ENCODE measurements at places on chromosomes 7 and 10. TPM values are rescaled to one million over a fixed set of nuclear protein-coding genes. Genes with fewer than 3 reads are reported as not detected.

The KDM7A gene
- total RNA-seq, result 9.1 TPM

The PLEKHS1 gene
- total RNA-seq, result 0.11 TPM

The NOS3 gene
- total RNA-seq, result 2.4 TPM

The SAP25 gene
- total RNA-seq, result not detected

The SPRN gene
- total RNA-seq, result 4.8 TPM

The VENTX gene
- total RNA-seq, result 0.06 TPM

The GPR26 gene
- 7.6 TPM for total RNA-seq

The AFAP1L2 gene
- total RNA-seq, result 48.3 TPM

The AIFM2 gene
- total RNA-seq, result 3.3 TPM

The TMEM209 gene
- 17.2 TPM for total RNA-seq

GRCh38 chr7:147607157-147607800 lies 983.3 kb upstream of the C7orf33 start:
- no peak for DNase-seq

DNA sequence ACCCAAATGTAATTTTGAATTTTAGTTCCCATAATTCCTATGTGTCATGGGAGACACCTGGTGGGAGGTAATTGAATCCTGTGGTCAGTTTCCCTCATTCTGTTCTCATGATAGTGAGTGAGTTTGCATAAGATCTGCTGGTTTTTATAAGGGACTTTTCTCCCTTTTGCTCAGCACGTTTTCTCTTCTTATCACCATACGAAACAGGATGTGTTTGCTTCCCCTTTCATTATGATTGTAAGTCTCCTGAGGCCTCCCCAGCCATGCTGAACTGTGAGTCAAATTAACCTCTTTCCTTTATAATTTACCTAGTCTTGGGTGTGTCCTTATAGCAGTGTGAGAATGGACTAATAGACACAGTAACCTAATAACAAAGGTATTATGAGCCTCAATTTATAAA lies 36.1 kb upstream of the ZNF736 start:
- no peak for DNase-seq

DNA sequence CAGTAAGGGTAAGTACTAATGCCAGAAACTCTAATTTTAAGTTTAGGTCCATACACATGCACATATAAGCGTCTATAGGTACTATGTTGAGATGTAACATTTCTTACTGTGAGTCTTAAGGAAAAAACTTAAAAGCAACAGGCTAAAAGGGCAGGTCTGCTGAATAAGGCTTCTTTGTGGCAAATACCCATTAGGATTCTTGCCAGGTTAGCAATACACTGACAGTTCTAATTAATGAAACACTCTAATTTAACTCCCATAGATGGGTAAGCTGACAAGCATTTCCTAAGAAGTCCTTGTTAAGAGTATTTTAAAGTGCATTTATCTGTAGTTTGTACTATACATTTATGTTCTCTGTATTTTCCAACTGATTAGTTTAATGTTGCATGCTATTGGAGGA lies 14.0 kb downstream of the SCRN1 start:
- no peak for DNase-seq

GRCh38 chr10:47113907-47114500 lies 186.0 kb upstream of the GDF10 start:
- no peak for DNase-seq

- no peak for DNase-seq
Measured at GRCh38 chr10:69885379-69886013, 83.8 kb downstream of the COL13A1 start.

DNA sequence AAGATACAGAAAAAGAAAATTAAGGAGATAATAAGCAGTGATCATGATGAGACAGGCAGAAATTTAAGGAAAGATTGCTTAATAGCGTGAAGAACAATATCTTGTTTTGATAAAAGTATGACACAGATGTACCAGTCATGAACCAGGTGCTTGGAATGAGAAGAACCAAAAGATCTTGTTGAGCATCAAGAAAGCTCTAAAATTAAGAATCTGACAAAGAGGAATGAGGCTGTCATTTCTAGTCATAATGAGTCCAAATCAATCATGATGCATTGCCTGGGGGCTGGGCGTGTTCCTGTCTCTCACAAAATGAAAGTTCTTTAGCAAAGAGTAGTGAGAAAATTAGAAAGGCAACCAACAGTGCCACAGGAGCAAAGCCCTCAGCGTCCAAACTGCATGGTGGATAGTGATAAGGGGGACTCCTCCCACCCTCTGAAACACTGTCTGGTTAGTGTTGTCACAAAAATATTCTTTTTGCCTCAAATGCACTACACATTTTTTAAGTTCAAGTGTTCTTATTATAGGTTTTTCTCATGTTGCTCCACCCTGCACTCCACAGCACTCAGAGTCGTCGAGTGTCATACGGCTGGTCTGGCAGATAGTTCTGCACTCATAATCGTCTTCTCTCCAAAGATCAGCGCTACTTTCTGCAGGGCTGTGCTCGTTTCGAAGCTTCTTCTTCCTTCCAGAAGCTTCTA lies 439.6 kb downstream of the TNS3 start:
- no peak for DNase-seq

GRCh38 chr7:66170309-66171231 lies 34.6 kb upstream of the TPST1 start:
- no peak for DNase-seq

DNA sequence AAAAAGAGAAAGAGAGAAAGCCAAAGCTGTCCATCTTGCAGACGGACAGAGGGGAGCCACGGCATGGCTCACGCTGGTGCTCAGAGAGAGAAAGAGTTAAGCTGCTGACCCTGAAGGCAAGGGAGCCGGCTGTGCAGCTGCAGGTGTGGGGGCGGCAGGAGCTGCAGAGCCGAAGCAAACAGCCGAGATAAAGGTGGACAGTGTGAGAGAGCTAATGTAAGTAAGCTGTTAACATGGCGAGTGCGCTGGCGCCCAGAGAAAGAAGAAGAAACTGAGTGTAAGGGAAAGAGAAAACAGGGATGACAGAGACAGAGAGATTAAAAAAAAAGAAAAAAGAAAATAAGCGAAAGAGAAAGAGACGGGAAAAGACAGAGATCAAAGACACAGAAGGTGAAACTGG lies 18.2 kb downstream of the COL17A1 start:
- no peak for DNase-seq

DNA sequence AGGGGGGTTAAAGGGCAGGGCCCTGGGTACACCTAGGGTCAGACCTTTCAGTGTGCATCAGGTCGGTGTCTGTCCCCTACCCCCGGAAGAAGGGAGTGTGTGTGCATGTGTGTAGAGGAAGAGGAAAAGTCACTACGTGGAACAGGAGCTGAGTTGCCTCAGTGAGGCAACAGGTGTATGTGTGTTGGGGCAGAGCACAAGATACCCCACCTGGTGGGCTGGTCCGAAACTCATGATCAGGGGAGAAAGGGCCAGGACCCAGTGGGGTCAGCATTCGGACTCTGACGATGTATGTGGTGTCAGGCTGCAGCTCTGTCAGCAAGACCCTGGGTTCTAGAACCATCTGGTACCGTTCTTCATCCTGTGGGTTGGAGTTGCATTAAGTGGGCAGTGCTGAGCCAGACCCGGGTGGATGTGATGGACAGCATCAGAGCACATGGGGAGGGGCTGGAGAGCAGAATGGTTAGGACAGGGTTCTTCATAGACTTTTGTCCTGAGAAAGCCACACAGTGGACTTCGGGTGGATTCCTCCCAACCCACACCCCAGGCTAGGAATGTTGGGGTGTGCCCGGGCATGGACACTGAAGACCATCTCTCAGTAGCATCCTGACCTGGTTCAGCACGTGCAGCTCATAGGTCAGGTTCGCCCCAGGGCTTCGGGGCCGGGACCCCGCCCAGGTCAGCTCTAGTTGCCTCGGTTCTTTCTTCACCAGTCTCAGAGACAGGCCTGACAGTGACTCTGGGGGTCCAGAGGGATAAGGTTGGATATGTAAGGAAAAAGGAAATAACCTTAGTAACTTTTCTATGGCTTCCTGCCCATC lies 10.7 kb downstream of the EPHA1 start:
- no peak for DNase-seq

GRCh38 chr10:129705676-129706075 lies 238.6 kb downstream of the MGMT start:
- no peak for DNase-seq

DNA sequence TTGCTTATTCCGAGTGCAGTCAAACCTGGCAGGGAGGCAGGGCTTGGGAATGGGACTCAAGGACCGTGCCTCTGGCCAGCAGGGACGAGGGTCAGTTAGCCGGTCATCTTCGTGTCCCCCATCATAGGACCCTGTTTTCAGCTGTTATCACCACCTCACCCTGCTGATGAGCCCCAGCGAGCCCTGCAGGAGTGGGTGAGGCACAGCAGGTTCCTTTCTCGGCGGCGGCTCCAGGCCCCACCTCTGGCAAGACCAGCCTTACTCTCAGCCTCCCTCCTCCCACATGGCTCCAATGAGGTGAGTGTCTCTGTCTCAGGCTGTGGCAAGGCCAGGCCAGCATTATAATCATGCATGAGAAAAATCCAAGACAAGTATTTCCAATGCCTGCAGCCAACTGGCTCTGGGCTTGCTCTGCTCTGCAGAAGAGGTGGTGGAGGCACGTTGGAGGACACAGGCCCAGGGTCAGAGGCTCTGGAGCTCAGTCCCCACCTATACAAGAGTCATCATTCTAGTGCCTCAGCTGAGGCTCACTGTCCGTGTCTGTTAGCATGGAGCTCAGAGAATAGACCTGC lies 15.7 kb downstream of the PKD1L1 start:
- no peak for DNase-seq

- no peak for DNase-seq
Measured at GRCh38 chr10:118926903-118927302, 102.6 kb upstream of the NANOS1 start.

DNA sequence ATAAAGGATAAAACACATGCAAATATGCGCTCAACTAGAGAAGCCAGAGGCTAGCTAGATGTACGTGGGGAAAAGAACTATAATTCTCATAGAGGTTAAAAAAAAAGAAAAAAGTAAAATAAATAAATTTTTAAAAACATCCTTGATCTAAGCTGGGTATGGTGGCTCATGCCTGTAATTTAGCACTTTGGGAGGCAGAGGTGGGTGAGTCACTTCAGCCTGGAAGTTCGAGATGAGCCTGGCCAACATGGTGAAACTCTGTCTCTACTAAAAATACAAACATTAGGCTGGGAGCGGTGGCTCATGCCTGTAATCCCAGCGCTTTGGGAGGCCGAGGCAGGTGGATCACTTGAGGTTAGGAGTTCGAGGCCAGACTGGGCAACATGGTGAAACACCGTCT lies 18.6 kb upstream of the HSPA12A start:
- no peak for DNase-seq

DNA sequence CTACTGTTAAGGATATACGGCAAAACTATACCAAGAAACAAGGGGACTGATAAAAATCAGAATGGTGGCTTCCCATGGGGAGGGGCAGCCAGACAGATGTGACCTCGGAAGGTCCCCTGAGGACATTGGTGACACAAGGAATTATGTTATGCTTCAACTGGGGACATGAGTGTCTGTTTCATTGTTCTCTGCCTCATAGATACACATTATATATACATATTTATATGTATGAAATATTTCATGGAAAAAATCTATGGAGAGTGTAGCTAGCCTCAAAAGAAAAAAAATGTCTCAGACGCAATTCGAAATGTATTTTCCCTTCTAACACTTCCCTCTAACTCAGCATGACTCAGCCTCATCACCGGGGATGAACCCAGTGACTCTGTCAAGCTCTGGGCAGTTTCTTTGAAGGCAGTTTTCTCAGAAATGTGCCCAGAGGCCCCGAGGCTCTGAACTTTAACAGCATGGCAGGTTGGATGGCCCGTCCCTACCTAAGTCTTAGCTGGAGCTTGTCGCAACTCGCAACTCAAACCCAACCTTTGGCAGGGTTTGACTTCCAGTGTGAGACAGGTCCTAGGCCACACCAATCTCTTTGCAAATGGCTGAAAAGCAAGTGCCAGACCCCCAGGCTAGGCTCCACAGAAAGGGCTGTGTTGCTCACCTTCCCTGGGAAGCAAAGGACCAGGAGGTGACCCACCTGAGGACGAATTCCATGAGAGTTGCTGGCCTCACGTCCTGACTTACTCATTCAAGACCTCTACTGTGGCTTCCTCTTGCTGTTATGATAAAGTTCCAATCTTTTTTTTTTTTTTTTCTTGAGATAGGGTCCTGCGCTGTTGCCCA lies 86.9 kb downstream of the CARD11 start:
- no peak for DNase-seq

GRCh38 chr10:73865107-73865458 lies 9.3 kb downstream of the CAMK2G start:
- DNase-seq, result no peak

DNA sequence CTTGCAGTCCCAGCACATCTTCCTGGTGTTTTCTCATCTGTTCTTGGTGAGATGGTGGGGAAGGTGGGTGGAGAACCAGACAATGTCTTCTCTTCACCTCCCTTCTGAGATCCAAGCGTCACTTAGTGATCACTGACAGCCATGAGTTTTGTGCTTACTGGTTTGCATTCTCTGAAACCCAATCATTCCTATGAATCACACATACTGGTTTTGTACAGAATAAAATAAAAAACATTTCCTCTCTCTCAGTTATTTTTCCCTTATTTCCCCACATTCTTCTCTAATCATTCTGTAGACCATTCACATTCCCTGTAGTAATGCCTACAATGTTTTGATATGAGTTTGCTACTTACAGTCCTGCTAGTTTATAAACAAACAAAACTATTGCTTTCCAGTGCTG lies 143.8 kb upstream of the SLC13A1 start:
- DNase-seq, result no peak

GRCh38 chr7:7798510-7798909 lies 80.1 kb upstream of the RPA3 start:
- DNase-seq, result no peak

GRCh38 chr7:1176891-1177373 lies 16.9 kb upstream of the ZFAND2A start:
- DNase-seq, result no peak

- DNase-seq, result no peak
Measured at GRCh38 chr7:55623617-55624016, 51.3 kb upstream of the VOPP1 start.

GRCh38 chr7:106611911-106612310 lies 49.0 kb downstream of the CCDC71L start:
- no peak for DNase-seq

DNA sequence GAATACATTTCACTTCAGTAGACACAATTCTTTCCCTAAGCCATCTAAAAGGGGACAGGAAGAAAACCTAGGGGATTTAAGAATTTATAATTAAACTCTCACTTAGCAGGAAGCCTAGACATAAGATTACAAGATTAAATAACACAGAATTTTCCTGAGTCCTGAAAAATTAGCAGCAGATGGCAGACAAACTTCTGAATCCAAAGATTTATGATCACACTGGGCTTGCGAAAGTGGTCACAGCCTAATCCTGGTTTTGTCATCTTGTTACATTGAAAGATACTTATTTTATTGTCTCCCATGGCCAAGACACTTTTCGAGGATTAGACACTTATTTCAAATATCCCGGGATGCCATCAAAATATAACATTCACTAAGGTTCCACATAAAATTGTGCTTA lies 2.9 kb downstream of the ERLIN1 start:
- DNase-seq, result no peak

DNA sequence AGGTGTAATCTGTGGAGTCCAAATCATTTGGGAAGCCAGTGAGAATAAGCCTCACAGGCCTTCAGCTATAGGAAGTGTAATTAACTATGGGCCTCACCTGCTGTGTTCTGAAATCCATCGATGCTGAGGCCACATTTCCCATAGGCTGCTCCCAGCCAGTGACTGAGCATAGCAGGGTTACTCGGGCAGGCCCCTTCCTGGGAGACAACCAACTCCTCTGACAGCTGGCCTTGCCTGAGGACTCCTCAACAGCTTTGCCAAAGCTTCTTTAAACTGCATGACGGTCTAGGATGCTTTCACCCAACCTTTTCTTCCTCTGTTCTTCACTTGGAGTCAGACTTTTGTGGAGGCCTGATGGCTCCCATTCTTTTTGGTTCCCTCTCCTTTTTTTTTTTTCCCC lies 63.8 kb upstream of the SMNDC1 start:
- no peak for DNase-seq

Data from spinal cord (tissue), 10 donors.